NCI-H2171 treated with DMSO at 0.1 percent for 48 hours (cell line): ENCODE measurements at places on chromosomes 13 and 19.

DNA sequence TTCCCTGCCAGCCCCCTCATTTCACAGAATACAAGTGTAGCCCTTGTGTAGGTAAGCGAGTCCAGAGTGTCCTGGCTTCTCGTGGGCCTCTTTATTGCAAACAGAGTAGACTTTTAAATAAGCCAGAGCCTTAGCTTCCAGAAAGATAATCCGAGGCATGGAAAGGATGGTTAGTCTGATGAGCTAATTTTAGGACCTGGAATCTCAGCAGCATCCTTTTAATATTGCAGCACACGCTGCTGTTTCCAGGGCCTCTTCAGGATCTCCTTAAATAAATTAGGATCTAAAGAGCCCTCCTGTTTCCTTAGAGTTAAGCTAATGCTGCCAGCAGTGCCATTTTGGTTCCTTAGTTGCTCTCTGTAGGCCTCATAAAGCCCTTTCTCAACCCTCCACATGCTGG lies 99.2 kb downstream of the RFC3 start:
- DNase-seq: no peak

GRCh38 chr13:41159174-41159573 lies 26.6 kb upstream of the KBTBD6 start:
- no peak for DNase-seq

DNA sequence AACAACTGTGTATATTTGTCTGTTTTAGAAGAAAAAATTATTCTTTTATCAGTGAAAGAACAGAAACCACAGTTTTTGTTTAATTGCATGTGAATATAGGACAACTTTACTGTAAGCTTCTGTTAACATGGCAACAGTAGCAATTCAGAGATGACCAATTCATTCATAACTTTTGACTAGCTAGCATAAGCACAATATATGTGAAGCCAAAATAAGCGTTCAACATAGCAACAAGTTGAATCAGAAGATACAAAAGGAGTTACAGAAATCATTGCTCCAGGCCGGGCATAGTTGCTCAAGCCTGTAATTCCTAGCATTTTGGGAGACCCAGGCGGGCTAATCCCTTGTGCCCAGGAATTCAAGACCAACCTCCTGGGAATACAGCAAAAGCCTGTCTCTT lies 197.1 kb upstream of the GPC6 start:
- DNase-seq: no peak

DNA sequence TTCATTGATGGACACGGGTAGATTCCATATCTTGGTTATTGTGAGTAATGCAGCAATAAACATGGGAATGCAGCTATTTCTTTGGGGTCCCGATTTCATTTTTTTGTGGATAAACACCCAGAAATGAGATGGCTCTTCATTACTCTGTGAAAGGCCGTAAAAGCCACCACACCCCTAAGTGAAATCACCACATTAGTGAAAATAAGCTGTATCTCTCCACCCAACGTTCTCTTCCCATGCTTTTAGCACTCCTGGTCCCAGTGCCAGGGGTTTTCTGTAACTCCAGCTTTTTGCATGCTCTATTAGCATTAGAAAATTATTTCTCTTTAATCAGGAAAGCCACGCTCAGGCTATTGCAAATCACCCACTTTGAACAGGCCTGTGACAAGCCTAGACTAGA lies 15.8 kb downstream of the CHAMP1 start:
- no peak for DNase-seq

- no peak for DNase-seq
Measured at GRCh38 chr13:44703371-44703770, 127.2 kb upstream of the TSC22D1 start.
